Fibroblast of skin of back (primary cell): ENCODE measurements at places on chromosomes 4 and X.

- DNase-seq = peak; percentile 16
Measured at GRCh38 chrX:70096052-70096451, 33.8 kb downstream of the OTUD6A start.

DNA sequence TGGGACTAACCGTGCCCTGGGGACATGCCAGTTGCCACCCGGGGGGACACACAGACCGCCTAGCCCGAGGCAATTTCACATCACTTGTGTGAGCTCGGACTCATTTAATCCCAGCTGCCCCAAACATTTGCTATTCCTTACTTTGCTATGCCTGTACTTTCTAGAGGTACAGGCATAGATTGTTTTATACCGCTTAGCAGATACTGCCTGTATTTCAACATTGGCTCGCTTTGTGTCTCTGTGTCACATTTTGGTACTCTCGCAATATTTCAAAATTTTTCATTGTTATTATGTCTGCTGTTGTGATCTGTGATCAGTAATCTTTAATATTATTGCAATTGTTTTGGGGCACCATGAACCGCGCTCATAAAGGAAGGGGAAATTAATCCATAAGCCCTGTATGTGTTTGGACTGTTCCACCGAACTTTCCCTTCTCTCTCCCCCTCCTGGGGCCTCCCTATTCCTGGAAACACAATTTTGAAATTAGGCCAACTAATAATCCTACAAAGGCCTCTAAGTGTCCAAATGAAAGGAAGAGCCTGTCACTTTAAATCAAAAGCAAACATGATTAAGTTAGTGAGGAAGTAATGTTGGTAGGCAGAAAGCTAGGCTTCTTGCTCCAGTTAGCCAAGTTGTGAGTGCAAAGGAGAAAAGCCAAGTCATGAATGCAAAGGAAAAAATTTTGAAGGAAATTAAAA is 568 bp upstream of the CASP6 start:
- peak; percentile 2 for DNase-seq

DNA sequence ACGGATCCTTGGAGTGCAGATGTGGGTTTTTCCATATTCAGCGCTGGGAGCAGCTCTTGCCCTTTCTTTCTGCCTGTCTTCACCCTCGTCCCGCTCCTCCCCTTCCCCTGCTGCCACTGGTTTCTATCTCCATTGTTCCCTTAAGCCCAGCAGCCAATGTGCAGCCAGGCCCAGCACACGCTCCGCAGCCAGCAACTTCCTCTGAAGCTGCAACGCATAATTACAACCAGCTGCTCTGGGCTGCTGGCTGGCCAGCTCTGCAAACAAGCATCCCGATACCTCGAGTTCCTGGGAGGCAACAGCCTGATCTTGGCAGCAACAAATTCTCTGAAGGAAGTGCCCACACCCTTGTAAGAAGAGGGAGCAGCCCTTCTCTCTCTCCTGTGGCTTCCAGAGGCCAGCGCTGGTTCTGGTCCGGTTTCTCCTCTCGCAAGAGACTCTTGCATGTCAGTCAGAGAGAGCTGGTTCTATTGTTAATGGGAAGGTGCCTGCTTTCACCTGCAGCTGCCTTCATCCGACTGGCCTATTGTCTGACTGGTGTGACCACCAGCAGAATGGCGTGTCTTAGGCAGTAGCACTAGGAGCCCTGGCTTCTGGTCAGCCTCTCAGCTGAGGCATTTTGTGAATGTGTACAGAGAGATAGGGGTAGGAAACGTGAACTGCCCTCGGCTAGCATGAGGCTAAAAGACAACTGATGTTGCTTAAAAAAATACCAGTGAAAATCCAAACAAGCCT is 83.8 kb upstream of the MAML3 start:
- peak; percentile 95 for DNase-seq

GRCh38 chr4:8293131-8293975 is 23.8 kb downstream of the HTRA3 start:
- DNase-seq = no peak

DNA sequence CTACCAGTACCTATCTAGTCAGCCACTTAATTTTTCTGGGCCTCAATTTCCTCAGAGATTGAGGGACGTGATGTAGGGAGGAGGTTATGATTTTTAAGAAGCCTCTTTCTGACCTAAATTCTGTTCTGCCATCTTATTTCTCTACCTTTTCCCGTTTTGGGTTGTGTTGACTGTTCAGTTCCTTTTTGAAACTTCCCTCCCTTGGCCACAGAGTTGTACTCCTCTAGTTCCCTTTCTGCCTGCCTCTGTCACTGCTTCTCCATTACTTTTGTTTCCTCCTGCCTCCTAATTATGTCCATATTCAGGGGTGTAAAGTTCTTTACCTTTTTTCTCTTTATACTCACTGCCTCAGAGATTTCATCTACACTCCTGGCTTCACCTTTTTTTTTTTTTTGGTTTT is 25.4 kb downstream of the CLCN5 start:
- no peak for DNase-seq

DNA sequence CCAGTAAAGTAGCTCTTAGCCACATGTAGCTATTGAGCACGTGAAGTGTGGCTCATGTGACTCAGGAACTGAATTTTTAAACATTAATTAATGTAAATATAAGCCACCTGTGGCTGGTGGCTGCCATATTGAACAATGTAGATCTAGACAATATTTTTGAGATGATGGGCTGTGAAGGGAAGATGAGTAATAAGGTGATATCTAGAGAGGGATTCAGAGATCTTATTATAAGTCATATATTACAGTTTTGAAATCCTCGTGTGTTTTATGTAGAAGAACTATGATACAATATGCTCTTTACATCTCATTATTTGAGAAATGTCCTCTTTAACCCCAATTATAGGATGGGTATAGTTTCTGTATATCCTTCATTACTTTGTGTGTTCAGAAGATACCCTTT is 5.6 kb downstream of the GAR1 start:
- no peak for DNase-seq

DNA sequence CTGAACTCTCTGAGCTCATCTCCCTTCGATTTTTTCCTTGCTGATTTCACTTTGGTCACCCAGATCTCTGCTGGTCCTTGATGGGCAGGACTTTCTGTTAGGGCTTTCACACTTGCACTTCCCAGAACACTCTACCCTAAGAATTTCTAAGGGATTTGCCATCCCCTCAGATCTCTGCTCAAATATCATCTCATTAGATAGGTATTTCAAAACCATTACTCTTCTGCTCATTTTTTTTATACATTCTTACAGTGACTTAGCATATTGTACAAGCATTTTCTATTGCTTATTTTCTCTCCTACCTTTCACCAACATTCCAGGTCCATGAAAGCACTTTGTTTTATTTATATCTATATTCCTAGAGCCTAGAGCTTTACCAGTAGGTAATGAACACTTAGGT is 913.3 kb downstream of the PDHA2 start:
- no peak for DNase-seq

- DNase-seq = peak; percentile 49
Measured at GRCh38 chr4:181819946-181820345, 423.3 kb upstream of the TENM3 start.

DNA sequence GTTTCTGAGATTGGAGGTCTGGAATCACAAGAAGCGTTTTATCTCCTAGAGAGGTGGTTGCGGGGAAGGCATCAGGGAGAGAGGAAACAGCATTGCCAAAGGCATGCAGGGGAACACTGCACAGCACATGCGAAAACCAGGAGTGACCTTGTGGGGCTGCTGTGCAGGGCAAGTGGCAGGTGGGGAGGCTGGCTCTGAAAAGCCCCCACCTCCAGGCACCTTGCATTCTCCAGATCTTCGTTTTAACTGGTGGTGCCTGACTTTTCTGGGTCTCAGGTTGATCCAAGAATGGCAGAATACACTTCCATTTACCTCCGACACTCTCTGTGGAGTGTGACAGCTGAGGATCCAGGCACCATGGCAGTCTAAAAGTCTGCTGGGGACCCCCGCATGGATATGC is 209.4 kb upstream of the LEF1 start:
- DNase-seq = no peak

GRCh38 chr4:118803253-118803652 is 32.7 kb downstream of the SEC24D start:
- DNase-seq = no peak

DNA sequence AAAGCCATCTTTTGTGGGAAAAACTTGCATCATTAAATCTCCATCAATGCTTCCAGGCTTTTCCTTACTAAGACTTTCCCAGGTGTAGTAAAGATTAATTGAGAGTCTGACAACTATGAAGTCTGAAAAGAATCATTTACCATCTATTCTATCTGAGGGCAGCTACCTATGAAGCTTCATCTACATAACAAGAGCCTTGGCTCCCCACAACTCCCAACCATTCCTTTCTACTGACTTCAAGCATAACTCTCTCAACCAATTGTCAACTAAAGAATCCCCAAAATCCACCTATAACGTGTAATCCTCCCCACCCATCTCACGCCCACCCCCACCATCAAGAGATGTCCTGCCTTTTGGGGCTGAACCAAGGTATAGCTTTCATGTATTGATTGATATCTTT is 101.5 kb upstream of the GABRA2 start:
- no peak for DNase-seq

GRCh38 chr4:125319311-125319710 is 4.6 kb downstream of the FAT4 start:
- no peak for DNase-seq

- no peak for DNase-seq
Measured at GRCh38 chrX:5979338-5979737, 249.3 kb downstream of the NLGN4X start.

- peak; percentile 30 for DNase-seq
Measured at GRCh38 chrX:68930542-68931317, 101.9 kb downstream of the EFNB1 start.

DNA sequence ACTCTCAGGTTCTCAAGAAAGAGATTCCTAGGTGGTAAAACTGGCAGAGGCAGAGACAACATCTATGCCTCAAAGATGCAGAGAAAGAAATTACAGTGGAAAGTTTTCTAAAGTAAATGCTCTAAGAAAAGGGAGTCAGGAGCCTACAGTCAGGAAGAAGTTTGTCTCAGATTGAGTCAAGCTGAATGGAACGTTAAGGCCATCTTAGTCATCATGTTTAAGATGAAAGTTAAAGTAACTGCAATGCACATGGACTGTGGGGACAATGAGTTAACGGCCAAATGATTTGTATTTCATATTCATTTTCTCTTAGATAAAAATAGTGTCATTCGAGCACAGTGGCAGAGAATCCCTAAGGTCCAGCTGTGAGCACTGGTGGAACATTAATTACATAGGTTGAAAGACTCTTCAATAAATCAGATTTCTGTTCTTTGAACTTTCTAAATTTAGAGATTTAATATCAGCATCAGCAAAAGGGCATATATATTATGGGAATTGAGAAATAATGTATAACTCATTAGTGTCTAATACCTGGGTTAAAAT is 384.6 kb downstream of the DTHD1 start:
- no peak for DNase-seq

DNA sequence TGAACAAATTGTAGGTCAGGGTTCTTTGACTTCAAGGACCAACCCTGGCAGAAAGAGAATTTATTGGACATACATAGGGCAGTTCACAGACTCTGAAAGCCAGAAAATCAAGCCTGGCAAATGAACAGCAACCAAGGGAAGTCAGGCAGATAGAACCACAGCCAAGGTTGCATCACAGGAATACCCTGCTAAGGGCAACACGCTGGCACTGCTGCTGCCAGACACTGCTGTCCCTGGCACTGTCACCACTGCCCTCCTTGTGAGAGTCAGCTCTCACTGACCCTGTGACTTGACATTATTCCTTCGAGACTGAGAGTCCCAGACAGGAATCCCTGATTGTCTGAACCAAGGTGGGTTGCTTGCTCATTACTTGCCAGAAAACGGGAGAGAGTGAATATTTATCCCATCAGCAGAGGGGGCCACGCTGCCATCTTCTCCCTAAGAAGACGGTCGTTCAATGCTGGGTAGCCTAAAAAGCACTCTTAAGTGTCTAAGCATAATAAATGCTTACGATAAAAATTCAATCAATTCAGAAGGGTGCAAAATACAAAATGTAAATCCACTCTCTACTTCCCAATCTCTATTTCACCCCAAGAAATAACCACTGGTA is 23.2 kb upstream of the PTTG2 start:
- DNase-seq = no peak

DNA sequence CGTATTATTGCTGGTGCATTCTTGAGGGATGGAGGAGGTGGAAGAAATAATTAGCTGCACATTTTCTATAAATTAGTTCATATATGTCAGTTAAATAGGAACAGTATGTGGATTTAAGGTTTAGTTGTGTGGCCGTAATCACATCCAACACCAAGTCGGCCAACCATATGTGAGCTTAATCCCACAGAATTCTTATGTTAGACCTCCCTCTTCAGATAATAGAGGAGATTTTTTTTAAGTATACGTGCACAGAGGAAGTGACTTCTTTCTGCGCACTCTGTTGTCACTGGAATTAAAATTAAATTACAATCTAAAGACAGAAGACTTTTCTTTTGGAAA is 2.1 kb downstream of the SEPTIN11 start:
- peak; percentile 62 for DNase-seq

- DNase-seq = peak; percentile 21
Measured at GRCh38 chr4:69858690-69859089, 1.3 kb downstream of the SULT1E1 start.

GRCh38 chr4:100581337-100581736 is 63.5 kb upstream of the EMCN start:
- no peak for DNase-seq

GRCh38 chrX:4397471-4397870 is 684.0 kb upstream of the PRKX start:
- no peak for DNase-seq

GRCh38 chrX:16870862-16871815 is 977 bp upstream of the RBBP7 start:
- DNase-seq = no peak
